ENCODE measurements at places on chromosomes 13 and 19.

GRCh38 chr19:17194608-17195007 is 20.5 kb upstream of the USE1 start:
- DNase-seq = no peak

DNA sequence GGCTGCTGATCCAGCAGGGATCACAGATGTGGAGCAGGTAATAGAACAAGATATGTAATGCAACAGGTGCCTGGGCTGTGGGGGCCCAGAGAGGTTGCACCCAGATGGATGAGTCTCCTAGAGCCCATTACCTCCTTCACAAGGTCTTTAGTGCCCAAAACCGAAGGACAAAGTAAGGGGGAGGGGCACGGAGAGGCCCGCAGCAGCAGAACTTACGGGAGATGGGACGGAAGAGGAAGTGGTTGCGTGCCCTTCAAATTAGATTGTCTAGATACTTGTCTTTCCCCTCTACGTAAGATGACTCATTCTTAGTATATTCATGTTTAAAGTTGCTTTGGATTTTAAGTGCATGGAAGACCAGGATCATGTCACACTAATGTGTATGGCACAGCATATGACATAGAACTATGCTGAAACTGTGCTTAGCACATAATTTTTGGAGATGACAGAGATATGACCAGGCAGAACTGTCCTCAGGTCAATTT is 5.7 kb upstream of the MRPS31 start:
- DNase-seq = peak; percentile 27

- DNase-seq = peak; percentile 83
Measured at GRCh38 chr13:50225193-50226155, 210.2 kb downstream of the KCNRG start.

- no peak for DNase-seq
Measured at GRCh38 chr13:31663880-31664585, 75.3 kb upstream of the RXFP2 start.

GRCh38 chr13:93298713-93299112 is 72.1 kb downstream of the GPC6 start:
- no peak for DNase-seq

DNA sequence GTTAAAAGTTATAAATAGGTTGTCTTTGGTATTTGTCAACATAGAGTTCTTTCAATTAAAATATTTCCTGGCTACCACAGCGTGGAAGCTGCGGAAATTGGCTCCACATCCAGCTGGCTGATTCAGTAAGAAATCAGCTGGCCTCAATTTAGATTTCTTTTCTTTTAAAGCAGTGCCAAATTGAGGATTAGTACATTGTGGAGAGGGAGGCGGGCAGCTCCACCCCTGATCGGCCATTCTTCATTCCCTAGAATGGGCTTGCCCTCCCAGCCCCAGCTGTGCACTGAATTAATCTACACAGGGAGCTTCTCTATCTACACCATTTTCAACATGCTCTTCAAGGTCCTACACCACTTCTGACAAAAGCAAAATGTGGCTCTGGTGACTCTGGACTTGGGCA is 624.8 kb downstream of the DACH1 start:
- DNase-seq = no peak

GRCh38 chr19:38455031-38455430 is 21.5 kb downstream of the RYR1 start:
- DNase-seq = no peak

DNA sequence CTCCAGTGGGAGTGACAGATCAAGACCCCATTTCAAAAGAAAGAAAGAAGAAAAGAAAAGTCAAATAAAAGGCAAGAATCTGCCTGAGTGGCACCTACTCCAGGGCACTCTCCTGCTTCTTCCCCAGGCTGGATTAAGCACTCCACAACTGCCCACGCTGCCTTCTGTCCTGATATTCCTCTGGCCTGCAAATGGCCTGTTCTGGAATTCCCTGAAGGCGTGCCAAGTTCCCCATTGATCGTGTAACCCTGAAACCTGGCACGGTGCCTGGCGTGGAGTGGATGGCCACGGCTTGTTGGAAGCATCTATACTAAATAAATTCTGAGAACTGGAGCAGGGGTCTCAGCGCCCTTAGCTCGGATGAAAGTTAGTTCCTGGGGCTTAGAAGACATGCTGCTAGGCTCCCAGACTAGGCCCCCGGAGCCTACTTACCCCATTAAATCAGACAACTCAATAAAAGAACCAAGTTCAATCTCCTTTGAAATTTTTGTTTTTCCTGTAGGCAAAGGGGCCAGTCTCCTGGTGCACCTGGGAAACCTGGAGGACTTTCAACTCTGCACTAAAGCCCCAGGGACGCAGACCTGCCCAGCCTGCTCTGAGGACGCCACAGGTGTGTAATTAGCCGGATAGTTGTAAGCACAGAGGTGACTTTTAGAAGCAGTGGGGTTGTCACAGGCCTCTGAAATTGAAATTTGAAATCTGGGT is 21.9 kb downstream of the ANKRD27 start:
- peak; percentile 15 for DNase-seq
